ENCODE measurements at places on chromosomes 4 and X. TPM values are rescaled to one million over a fixed set of nuclear protein-coding genes. Genes with fewer than 3 reads are reported as not detected.
A peak's percentile ranks its signal among the peaks of the same experiment; 100 is the strongest.

GRCh38 chr4:99471349-99471748 is 36.2 kb upstream of the ADH7 start:
- no peak for DNase-seq

DNA sequence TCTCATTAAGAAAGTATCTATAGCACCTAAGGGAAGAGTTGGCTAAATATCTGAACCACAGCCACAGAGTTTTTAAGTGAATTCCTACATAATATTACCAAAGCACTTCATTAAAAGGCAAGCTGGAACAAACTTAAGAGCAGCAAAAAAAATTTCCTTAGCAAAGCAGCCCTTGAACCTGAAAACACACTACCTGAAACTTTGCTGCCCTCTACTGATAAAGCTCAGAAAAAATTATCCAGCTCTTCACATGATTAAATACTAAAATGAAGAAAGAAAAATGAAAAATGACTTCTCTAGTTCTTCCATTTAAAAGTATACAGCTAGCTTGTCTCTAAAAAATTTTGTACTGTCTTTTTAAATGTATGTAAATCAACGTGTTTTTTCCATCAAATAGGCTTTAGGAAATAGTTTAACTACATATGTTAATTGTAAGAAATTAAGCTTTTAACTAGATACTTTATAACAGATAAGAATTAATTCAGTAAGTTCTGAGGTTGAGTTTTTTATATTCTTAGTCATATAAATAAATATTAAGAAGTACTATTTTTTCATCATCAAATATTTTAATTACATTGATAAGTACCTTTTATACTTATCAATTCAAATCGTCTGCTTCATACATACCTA is 156.1 kb downstream of the STPG2 start:
- no peak for DNase-seq

- no peak for DNase-seq
Observed at GRCh38 chrX:11766487-11766886, 8.4 kb downstream of the MSL3 start.

DNA sequence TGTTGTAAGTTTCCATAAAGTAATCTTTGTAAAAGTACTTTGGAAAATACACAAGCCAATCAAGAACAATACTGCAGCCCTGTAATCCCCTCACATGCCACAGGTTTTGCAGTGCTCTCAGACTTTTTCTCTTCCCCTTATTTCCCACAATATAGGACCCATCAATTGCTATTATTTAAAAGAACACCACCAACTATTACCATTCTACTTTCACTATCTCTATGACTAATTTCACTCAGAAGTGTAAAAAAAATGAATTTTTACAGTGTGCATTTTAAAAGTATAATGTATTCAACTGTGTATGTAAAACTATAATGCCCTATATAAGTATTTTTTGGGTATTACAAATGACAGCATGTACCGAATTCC is 1.7 kb downstream of the ATP8A1 start:
- DNase-seq = no peak

Gene IL2RG
- polyA plus RNA-seq = 1,755 TPM

DNA sequence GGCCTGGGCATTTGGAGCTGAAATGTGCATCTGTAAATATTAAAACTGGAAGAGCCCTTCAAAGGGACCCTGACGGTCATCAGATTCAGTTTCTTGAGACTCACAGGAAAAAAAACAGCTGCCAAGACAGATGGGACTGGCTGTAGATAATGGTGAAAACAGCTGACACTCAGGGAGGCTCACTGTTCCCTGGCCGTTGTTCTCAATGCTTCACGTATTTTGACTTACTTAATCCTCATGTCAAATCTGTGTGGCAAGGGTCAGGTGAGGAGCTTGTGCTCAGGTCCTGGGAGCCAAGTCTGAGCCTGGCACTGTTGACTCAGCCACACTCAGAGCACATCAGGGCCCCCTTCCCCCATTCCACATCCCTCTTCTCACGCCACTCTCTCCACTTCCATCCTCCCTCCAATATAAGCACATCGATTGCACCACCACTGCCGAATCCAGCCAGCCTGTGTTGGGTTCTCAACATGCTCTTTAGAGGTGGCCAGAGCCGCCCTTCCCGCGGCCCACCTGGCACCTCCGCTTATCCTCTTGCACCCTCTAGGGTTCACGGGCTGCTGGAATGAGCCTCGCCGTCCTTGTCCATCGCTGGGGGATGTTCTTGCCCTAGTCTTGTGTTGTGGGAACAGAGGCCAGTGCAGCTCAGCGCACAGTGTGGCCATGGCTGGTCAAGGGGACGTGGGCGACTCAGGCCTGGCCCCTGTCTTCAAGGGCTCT is 40.1 kb downstream of the EVC start:
- DNase-seq = no peak

- no peak for DNase-seq
Observed at GRCh38 chr4:80540349-80540748, 204.8 kb downstream of the CFAP299 start.

DNA sequence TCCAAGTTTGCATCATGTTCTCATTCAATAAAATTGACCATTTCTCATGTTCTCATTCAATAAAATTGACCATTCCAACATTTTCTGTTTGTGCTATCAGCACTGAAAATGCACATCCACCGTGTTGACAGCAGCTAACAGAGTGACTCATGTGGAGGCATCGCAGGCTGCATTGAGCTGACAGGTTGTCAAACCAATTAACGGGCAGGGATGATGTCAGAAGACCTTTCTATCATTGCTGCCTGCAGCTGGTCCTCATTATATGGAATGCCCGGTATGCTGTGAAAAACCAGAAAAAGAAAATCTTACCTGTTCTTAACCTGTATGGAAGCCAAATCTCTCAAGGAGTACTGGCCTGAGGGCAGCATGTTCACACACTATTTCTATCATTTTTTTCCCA is 202.0 kb downstream of the SMIM20 start:
- no peak for DNase-seq

- no peak for DNase-seq
Observed at GRCh38 chr4:82403725-82404124, 26.5 kb downstream of the HNRNPDL start.

- peak; percentile 5 for DNase-seq
Observed at GRCh38 chr4:81796790-81797528, 325.3 kb upstream of the RASGEF1B start.

Gene SMIM10
- 0.71 TPM for polyA plus RNA-seq

GRCh38 chrX:155068165-155068564 is 2.8 kb downstream of the CMC4 start:
- DNase-seq = no peak

- DNase-seq = no peak
Observed at GRCh38 chrX:77694491-77694890, 91.5 kb downstream of the ATRX start.

DNA sequence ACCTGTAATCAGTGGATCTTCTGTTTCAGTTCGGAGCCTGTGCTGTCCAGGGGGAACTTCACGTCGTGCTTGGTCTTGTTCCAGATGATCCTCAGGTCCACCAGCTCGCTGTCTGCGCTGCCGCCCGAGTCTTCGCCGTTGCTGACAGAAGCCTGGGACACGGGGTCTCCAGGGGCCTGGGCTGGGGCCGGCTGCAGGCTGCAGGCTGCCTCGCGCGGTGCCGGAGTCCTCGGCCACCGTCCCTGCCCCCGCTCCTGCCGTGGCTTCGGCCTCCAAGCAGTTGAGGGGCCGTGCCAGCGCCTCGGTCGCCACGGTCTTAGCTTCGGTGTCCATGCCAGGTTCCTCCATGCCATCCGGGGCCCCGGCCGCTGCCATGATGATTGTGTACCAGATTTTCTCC is 37.3 kb upstream of the CCNI start:
- DNase-seq = no peak
